ENCODE measurements at places on chromosomes 2 and 18. TPM values are rescaled to one million over a fixed set of nuclear protein-coding genes. Genes with fewer than 3 reads are reported as not detected.

The KIF5C gene
- total RNA-seq, result 0.51 TPM

The ACP1 gene
- total RNA-seq, result 88.7 TPM

The DSG3 gene
- total RNA-seq, result not detected

- no peaks in the 10 kb centered on the region for H3K36me3 ChIP-seq
- H3K4me3 ChIP-seq, result peak overlapping the region; percentile 41
- H3K4me1 ChIP-seq, result peaks cover 95% of the 10 kb centered on the region
- DNase-seq, result peak; percentile 27
- peak overlapping the region; percentile 98 for H3K27ac ChIP-seq
Measured at GRCh38 chr2:159133797-159134196, 152.7 kb downstream of the WDSUB1 start.

DNA sequence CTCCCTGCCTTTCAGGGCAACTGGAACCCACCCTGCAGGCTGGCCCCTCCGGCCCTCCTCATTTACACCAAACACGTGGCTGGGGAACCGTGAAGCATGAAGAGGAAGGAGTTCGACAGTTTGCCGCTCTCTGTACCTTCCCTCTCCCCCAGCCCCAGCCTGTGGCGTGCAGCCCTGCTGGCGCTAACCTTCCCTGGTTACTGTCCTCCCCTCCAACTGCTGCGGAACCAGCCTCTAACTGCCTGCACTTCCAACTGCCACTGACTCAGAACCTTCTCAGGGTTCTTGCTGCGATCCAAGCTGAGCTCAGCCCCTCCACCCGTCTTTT lies 19.2 kb upstream of the GNAL start:
- no peaks in the 10 kb centered on the region for H3K36me3 ChIP-seq
- no peak overlapping the region for H3K27ac ChIP-seq
- DNase-seq, result no peak

DNA sequence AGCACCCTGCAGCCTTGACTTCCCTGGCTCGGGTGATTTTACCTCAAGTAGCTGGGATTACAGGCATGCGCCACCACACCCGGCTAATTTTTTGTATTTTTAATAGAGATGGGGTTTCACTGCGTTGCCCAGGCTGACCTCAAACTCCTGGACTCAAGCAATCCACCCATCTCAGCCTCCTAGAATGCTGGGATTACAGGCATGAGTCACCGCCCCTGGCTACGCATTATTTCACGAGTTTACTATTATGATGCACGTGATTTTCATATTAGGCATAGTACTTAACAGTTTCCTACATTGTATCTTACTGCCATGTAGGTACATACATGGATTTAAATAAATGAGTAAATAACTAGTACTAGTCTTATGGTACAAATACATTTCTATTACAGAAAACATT lies 4.4 kb downstream of the DYNC2LI1 start:
- H3K27me3 ChIP-seq, result no peaks in the 10 kb centered on the region

DNA sequence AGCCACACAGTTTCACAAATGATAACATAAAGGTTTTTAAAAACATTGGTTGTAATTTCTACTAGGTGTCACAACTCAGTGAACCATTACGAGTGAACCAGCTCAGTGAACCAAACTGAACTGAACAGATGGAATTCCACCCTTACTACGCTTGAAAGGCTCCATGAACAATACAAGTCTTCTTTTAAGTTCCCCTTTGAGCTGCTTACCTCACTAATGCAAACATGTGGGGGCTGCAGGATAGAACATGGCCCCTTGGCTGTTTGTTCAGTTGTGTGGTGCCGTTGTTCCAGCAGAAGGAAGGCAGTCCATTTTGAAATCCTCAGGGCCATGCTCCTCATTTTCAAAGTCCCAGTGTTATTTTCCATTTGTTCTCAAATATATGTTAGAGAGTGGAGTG lies 30.7 kb upstream of the KLHL14 start:
- H3K4me1 ChIP-seq, result no peaks in the 10 kb centered on the region
- no peak for DNase-seq
- H3K36me3 ChIP-seq, result no peaks in the 10 kb centered on the region
- H3K27ac ChIP-seq, result no peak overlapping the region

- H3K4me1 ChIP-seq, result peaks cover 13% of the 10 kb centered on the region
- peak overlapping the region; percentile 56 for H3K27ac ChIP-seq
- DNase-seq, result peak; percentile 81
Measured at GRCh38 chr2:234335661-234336228, 161.1 kb downstream of the ARL4C start.

DNA sequence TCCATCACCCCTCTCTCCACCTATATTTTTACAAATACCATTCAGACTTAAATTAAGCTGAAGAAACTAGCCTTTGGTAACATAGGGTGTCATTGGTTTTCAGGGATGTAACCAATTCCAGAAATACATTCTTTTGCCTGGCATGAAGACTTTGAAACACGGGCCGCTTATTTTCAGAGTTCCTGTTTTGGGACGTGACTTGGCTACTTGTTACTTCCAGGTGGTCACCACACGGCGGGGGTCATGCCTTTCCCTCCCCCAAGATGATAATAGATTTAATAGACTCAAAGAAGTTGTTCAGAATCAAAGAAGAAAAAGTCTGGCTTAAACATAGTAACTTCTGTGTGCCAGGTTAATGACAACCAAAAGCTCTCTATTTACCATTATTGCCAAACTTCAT lies 110.6 kb downstream of the SEPTIN10 start:
- no peak overlapping the region for H3K4me3 ChIP-seq
- no peak overlapping the region for H3K27ac ChIP-seq

GRCh38 chr18:36412778-36413177 lies 115.3 kb downstream of the FHOD3 start:
- H3K36me3 ChIP-seq, result no peaks in the 10 kb centered on the region
- H3K4me1 ChIP-seq, result peaks cover 53% of the 10 kb centered on the region
- H3K4me3 ChIP-seq, result no peak overlapping the region
- peak; percentile 26 for DNase-seq
- H3K27me3 ChIP-seq, result no peaks in the 10 kb centered on the region

GRCh38 chr18:73677450-73677849 lies 470.2 kb downstream of the FBXO15 start:
- H3K36me3 ChIP-seq, result peaks cover 35% of the 10 kb centered on the region
- DNase-seq, result no peak
- H3K27ac ChIP-seq, result no peak overlapping the region
- H3K27me3 ChIP-seq, result no peaks in the 10 kb centered on the region
